ENCODE measurements at places on chromosomes 3 and 15. TPM values are rescaled to one million over a fixed set of nuclear protein-coding genes. Genes with fewer than 3 reads are reported as not detected.

AADACL2 gene
- polyA plus RNA-seq: not detected

NEK11 gene
- 1.1 TPM for polyA plus RNA-seq

CELSR3 gene
- 8.3 TPM for polyA plus RNA-seq

TRIM71 gene
- polyA plus RNA-seq: 71.5 TPM

NKIRAS1 gene
- polyA plus RNA-seq: 5.9 TPM

SSUH2 gene
- polyA plus RNA-seq: 0.73 TPM

GAP43 gene
- polyA plus RNA-seq: 48.1 TPM

PLA2G4B gene
- polyA plus RNA-seq: 9.6 TPM
